ENCODE measurements at places on chromosomes 4 and X.

DNA sequence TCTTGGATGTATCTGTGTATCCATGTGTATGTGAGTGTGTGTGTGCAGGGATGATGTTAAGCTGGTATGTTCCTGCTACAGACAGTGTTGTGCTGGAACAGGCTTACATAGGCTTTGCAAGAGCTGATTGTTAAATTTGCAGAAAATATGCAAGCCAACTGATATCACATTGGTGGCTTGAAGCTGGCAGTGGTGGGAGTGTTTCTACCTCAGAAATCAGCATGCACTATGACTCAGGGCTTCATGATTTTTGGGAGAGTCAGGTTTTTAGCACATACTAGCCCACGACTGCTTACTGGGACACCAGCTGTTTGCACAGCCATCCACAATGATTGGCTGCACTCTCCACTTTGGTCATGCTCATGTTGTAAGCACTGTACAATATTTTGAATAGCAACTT, 261.8 kb downstream of the DHX15 start:
- no peak for DNase-seq

- no peak for DNase-seq
Observed at GRCh38 chr4:131450572-131451209, 1698.4 kb upstream of the PCDH10 start.

DNA sequence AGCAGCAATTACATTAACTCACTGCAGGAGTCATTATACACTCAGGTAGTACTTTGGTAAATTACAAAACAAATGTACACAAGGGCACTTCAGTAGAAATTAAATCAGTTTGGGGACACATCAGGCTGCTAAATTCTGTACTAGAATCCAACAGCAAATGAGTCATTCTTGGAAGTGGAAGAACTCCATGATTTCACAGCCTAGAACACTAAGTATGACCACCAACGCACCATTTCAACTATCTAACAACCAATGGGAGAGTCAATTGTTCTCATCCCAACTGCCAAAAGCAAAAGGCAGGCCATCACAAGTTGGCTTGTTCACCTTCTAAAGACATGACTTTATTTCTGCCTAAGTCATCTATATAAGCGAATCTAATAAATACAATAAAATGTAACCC, 26.6 kb downstream of the PPM1K start:
- DNase-seq: no peak

DNA sequence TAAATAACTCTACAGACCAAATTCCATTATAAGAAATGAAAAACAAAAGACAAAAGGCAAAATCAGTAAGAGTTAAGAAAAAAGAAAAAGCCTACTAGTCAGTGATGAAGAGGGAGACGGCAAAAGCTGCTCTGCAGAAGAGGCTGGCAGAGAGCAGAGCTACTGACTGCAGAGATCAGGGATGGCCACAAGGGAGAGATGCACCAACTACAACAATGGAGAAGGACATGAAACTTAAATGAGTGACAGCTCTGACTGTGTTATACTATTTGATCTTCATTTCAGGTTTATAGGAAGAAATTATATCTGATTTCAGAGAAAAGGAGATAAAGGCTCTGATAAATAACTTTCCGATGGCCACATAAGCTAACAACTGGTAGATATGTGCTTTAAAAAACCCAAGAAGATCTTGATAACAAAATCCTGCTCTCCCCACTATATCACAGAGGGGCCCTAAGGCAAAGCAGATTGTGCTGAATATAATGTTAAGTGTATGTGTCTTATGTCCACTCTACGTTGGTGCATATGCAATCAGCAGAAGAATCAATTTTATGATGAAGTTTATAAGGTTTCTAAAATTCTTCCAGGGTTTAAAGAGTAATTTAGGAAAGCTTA, 58.4 kb upstream of the COX18 start:
- DNase-seq: no peak

GRCh38 chr4:188697243-188697642, 558.0 kb downstream of the TRIML1 start:
- no peak for DNase-seq

All from stimulated activated CD8-positive, alpha-beta memory T cell treated with anti-CD3 and anti-CD28 coated beads, Interleukin-2, amount 100 ng/mL, for 48 hours (primary cell).